ENCODE measurements at places on chromosomes 1 and 21. TPM values are rescaled to one million over a fixed set of nuclear protein-coding genes. Genes with fewer than 3 reads are reported as not detected.

LEMD1 gene
- not detected for total RNA-seq

ANKRD35 gene
- 0.04 TPM for total RNA-seq

RNF223 gene
- total RNA-seq = 0.23 TPM

UTS2 gene
- not detected for total RNA-seq

CLIC6 gene
- 0.06 TPM for total RNA-seq

S100A10 gene
- total RNA-seq = 2,395 TPM

RNU1-1 gene
- total RNA-seq = not detected

A3GALT2 gene
- not detected for total RNA-seq

CD48 gene
- not detected for total RNA-seq

SUSD4 gene
- total RNA-seq = 0.48 TPM

PEX19 gene
- 23.0 TPM for total RNA-seq

DNM3 gene
- total RNA-seq = 0.60 TPM

POU3F1 gene
- not detected for total RNA-seq

TTC24 gene
- not detected for total RNA-seq

AK2 gene
- total RNA-seq = 161 TPM

ACAP3 gene
- 16.8 TPM for total RNA-seq
